ENCODE measurements at places on chromosomes 1 and 21.

GRCh38 chr1:1089731-1090423, 15.8 kb upstream of the RNF223 start:
- DNase-seq: no peak

GRCh38 chr1:33577663-33578062, 105.2 kb downstream of the ZSCAN20 start:
- DNase-seq: peak; percentile 19

DNA sequence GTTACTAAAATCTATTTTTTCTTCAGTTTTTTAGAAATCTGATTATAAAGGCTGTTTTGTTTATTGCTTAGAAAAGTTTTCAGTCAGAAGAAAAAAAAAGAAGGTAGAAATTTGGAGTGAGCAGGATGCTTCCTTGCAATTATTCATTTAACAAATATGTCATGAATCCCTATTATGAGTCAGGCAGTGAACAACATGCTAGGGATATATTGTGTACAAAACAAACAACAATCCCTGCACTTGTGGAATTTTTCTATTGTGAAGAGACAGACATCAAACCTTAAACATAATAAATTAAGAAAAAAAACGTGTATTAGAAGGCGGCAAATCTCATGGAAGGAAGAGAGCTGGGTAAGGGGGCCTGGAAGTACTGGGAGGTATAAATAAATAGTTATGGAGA, 664.1 kb upstream of the CAMK1G start:
- no peak for DNase-seq

- DNase-seq: no peak
Measured at GRCh38 chr1:51776408-51776807, 102.1 kb downstream of the NRDC start.

DNA sequence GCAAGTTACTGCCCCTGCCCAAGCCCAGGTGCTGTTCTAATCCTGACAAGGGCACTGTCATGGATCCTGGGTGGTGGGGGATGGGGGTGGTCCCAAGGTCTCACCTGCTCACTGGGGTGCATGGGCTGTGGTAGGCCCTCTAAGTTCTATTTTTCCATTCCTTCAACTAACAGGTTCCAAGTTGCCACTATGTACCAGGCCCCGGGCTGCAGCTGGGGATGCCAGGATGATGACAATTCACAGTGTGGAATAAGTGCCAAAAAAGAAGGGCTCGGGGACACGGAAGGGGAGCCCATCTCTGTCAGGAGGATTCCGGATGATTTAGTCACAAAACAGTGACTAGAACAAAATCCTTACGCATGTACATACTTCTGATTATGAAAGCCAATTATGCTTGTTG, 76.0 kb downstream of the STUM start:
- DNase-seq: no peak

DNA sequence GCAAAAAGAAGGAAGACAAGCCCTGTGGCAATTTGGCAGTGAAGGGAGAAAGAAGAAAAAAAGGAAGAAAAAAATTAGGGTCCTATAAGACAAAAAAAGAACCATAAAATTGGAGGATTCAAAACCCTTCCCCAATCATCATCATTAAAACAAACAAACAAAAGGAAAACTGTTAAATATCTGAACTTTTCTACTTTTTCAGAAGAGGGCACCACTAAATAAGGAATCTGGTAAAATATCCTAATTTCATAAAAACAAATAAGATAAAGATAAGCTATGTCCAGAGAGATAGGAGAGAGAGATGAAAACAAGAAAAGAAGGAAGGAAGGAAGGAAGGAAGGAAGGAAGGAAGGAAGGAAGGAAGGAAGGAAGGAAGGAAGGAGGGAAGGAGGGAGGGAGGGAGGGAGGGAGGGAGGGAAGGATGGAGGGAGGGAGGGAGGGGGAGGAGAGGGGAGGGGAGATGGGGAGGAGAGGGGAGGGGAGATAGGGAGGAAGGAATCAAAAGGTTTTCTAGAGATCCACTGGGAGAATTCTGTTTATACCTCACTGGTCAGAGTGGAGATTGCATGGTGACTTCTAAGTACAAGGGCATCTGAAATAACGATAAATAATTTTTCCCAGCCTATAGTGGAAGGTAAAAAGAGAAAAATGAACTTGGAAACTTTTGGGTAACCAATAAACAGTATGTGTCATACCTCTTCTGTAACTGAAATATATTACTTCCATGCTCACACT, 10.4 kb upstream of the FMO2 start:
- no peak for DNase-seq

DNA sequence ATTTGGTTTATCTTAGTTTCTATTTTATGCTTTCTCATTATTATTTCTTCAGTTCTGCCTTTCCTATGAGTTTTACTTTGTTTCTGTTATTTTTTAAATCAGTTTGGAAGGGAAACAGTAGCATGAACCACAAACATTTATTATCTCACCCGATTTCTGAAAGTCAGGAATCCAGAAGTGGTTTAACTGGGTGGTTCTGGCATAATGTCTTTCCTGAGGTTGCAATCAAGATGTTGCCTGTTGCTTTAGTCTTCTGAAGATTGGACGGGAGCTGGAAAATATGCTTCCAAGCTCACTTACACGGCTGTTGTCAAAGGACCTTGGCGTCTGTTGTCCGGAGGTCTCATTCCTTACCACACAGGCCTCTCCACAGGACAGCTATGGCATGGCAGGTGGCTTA, 50.4 kb downstream of the SNRPE start:
- DNase-seq: no peak
